ENCODE measurements at places on chromosomes 3 and 15.

- DNase-seq: no peak
Observed at GRCh38 chr3:118781839-118782238, 252.8 kb downstream of the IGSF11 start.

GRCh38 chr3:176514297-176514696 lies 683.0 kb downstream of the TBL1XR1 start:
- no peak for DNase-seq

GRCh38 chr3:27749643-27750042 lies 27.5 kb upstream of the EOMES start:
- no peak for DNase-seq

DNA sequence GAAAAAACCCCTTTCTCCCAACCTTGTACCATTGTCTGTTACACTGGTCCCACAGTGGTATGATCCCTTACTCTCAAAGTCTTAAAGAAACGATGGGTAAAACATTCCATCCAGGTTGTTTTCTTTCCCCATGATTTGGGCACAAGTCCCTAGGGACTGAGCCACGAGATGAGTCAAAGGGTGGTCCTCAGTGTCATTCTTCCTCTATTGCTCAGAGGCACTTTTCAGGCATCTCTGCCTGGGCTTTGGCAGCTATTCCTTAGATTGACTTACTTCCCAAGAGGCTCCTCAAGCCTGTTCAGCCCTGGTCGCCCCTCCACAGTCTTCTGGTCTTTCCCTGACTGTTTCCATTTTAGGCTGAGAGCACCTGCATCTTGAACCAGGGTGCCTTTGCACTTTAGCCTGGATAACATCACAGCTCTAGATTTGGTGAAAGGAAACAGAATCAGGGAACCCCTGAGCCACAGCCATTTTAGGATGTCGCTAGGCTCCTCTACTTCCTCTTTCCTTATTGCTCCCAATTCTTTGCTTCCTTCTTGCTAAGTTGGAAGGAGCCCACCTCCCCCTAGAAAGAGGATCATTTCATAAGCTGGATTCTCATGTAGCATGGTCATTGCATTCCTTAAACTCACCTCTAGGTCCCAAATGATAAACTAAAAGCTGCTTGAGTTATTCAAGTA lies 131.0 kb upstream of the TPRG1 start:
- no peak for DNase-seq

DNA sequence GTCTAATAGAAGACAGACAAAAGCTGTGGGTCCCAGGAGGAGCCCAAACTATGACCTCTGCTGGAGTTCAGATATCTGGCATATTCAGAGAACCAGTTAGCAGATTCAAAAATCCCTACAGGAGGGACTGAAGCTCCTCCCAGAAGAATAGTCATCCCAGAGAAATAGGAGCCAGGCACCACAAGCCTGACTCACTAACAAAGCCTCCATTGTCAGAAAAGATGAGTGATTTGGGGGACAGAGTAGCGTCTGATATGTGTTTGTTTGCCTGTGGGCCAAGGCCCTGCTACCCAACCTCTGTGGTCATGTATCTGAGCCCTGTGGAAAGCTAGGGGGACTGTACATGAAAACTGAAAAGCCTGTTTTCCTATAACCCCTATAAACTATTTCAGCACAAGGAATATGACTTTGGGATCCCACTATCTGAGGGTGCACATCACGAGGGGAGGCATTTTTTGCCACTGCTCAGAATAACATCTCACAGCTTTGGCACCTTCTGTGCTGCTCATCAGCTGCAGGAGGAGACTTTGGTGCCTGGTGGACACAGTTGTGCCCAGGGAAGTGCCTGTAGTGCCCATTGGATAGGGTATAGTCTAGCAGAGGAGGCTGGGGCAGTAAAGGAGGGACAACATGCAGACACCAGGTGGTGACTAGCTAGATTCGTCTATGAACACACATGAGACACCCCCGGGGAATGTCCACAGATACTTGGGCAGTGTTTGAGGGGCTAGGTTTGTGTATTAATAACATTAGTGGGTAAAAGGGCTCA lies 9.7 kb upstream of the LARP6 start:
- DNase-seq: no peak

- no peak for DNase-seq
Observed at GRCh38 chr3:146513386-146514051, 30.9 kb downstream of the PLSCR1 start.

GRCh38 chr3:65833761-65834505 lies 204.8 kb downstream of the MAGI1 start:
- no peak for DNase-seq

- no peak for DNase-seq
Observed at GRCh38 chr3:89690646-89691045, 583.2 kb downstream of the EPHA3 start.

DNA sequence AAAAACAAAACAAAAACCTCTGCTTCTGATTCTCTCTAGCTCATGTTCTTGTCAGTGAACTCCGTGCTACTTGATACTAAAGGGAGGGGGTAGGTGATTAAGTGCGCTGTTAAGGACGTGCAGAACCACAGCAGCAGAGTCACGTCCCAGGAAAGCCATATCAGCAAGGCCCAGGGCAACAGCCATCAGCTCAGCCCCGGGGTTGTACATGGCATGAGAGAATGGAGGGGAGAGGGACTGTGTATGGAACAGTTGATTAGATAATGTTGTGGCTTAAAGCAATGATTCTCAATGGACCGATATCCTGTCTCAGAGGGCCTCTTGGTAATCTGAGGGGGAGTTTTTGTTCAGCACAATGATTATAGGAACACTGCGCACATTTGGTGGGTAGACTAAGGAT lies 27.6 kb downstream of the C2CD4A start:
- DNase-seq: no peak

GRCh38 chr3:25515171-25515570 lies 87.1 kb downstream of the RARB start:
- no peak for DNase-seq

DNA sequence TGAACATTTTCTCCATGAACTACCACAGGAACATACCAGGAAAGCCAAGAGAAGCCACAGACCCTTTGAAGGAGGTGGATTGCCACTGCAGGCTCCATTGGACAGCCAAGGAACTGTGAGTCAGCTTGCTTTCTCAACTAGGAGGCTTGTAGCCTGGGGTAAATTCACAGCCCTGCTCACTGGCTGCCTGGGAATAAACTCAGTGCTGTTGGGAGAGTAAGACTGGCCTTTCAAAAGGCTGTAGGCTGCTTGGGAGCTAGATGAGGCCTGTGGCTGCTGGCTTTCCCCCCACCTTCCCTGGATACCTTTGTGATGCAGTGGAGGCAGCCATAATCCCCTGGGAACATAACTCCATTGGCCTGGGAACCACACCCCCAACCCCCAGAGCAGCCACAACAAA lies 223.5 kb upstream of the RBMS3 start:
- no peak for DNase-seq

GRCh38 chr3:27454914-27455313 lies 29.3 kb downstream of the SLC4A7 start:
- no peak for DNase-seq

- no peak for DNase-seq
Observed at GRCh38 chr3:42529468-42529867, 27.0 kb downstream of the VIPR1 start.

DNA sequence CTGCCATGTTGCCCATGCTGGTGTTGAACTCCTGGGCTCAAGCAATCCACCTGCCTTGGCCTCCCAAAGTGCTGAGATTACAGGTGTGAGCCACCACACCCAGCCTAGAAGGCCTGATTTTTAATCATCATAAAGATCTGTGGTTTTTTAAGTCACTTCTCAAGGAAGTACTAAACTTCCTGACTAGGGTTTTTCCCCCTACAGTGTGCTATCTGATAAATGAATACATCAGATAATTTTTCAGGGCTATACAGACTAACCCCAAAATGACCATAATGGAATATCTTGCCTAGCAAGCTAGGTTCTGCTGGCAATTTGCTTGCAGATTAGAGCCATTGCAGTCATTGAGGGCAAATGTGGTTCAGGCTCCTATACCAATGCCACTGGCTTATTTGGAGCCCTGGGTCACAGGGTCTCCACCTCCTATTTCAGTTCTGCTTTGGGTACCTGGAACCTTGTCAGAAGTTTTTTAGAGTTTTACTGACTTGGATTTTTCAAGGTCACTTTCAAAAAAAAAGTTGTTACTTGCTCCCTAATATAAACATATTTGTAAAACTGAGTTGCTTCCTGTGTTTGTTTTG lies 80.8 kb downstream of the SLC49A4 start:
- DNase-seq: no peak

- no peak for DNase-seq
Observed at GRCh38 chr15:74798388-74799254, 14.0 kb upstream of the LMAN1L start.

GRCh38 chr15:20346082-20346805 lies 195.4 kb downstream of the GOLGA6L6 start:
- DNase-seq: no peak

- DNase-seq: no peak
Observed at GRCh38 chr15:29849716-29850115, 27.4 kb upstream of the TJP1 start.

GRCh38 chr3:61928776-61929314 lies 367.5 kb downstream of the PTPRG start:
- DNase-seq: no peak

Data from activated naive CD4-positive, alpha-beta T cell treated with Interleukin-2 at 50 U/mL for 16 hours (primary cell).